Keratinocyte (primary cell): ENCODE measurements at places on chromosomes 3 and 15.

DNA sequence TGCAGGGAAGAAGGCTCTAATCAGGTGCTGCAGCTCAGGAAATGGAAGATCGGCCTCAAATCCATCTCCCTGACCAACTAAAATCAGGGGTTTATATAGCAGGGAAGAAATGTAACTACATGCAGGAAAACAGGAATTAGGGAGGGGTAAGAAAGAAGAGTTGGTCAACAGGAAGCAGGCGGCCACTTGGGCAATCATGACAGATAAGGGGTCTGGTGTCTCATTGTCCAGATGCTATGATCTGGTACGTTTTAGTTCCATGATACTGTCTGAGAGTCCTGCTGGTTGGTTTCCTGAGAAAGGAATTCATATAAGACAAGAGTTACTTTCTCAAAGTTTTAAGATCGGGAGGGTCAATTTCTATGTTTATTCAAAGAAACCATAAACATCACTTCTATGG lies 24.2 kb downstream of the KATNBL1 start:
- DNase-seq = no peak

DNA sequence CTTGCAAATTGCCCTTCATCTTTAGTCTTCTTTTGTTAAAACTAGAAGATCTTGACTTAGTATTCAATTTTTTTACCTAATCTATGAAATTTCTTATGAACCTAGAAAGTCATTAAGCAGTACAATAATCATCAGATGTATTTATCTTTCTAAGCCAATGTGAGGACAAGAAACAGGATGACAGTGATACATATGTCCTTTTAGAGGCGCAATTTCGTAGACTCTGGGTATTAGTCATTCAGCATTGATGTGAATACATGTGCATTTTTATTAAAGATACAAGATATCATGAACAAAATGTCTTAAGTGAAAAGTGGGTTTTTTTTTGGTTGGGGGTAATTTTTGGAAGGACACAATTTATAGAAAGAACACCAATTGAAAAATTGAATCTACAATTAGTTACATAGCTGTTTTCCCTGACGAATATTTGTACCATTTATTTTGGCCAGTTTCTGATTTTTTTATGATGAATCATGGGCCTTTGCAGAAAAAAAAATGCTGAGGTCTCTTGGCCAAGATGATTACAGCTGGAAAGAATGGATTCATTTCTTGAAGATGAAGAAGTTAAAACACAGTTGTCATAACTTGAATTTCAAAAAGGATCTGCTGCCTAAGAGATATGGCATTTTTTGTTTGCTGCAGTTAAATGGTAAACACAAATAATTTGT lies 48.9 kb upstream of the AGTR1 start:
- DNase-seq = no peak

DNA sequence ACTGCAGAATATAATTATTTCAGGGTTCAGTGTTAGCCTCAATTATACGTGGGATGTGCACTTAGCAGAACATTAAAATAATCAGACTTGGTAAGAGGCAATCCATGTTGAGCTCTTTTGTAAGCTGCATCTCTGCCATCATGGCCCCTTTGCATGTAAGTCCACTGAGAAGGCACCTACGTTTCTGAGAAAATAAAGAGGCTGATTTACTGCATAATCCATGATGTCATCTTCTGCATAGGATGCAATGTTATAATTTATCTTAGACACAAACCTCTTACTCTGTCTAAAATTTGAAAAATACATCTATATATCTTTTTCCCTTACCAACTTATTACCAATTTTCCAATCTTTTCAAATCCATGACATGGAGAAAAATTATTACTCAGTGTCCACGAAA lies 1294.7 kb downstream of the ZPLD1 start:
- DNase-seq = no peak

DNA sequence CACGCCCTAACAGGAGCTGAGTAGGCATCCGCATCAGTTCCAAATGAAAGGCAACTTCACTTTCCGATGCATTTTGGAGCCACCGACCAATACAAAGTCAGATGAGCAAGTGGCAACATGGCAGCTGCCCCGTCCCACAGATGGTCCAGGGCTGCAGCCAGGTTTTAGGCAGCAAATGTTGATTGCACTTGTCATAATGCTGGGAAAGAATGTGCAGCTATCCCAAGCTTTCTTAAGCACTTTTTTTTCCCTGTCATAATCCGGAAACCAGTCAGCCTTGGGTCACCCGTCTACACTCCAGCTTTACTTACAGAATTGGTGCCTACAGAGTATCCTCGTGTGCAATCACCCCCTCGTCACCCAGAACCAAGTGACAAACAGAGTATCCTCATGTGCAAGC lies 147.7 kb downstream of the CHSY1 start:
- DNase-seq = no peak

DNA sequence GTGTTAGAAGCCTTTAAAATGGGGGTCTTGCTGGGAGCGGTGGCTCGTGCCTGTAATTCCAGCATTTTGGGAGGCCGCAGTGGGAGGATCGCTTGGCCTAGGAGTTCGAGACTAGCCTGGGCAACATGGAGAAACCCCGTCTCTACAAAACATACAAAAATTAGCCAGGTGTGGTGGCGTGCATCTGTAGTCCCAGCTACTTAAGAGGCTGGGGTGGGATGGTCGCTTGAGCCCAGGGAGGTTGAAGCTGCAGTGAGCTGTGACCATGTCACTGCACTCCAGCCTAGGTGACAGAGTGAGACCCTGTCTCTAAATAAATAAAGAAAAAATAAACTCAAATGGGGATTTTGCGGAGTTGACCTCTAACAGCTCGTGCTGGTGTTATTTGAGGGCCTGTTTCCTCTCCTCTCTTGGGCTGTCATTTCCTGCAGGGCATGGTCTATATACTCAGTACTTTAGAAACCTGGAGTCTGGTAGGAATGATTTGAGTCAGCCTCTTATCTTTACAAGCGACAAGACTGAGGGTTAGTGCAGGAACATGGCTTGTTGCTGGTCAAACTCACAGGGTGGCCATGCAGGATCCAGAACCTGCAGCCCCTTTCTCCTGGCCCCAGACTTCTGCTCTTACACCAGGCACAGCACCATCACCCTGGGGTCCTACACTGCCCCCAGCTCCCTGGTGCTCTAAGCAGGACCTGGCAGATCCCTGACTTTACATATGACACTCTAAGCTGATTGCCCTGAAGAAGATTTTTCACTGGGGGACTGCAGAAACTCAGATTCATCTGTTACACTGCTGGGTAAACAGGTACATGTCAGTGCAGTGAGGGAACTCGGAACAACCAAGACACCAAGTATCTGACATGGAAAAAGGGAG lies 15.1 kb downstream of the EHD4 start:
- DNase-seq = no peak

- no peak for DNase-seq
These were observed 111.7 kb downstream of the XXYLT1 start for GRCh38 chr3:195159117-195159813.

DNA sequence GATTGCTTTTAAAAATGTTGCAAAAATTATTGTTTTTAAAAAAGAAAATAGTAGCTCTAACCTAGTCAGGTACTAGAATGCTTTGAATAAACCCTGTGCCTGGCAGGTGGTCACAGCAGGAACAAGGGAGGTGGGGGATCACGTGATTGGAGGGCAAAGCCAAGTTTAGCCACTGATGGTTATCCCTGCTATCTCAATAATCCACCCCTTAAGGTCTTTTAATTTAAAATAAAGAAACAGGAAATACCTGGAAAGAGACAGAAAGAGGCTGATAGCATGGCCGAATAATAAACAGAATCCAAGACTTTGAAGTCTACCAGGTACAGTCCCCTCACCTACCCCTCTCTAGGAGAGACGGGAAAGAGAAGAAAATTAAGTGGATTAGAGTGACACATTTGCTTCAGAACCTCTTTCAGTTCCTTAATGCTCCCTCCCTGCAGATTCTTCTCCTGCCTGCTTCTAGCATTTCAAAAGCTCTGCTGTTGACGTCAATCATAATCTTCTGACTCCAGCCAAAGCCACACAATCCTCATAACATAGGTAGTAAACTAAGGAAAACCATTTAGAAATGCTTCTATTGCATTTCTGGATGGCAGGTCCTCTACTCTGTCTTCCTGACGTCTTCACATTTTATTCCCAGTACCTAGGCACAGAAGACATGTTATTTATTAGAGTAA lies 303.4 kb upstream of the MME start:
- DNase-seq = no peak

GRCh38 chr3:50484722-50485121 lies 18.7 kb downstream of the CACNA2D2 start:
- DNase-seq = no peak

- DNase-seq = no peak
These were observed 47.3 kb upstream of the TCF12 start for GRCh38 chr15:56871185-56871584.

- no peak for DNase-seq
These were observed 80.1 kb downstream of the DNAH12 start for GRCh38 chr3:57464011-57464410.

- DNase-seq = no peak
These were observed 86.9 kb upstream of the RASGRP1 start for GRCh38 chr15:38651328-38652038.

- no peak for DNase-seq
These were observed 40.6 kb downstream of the ITPR1 start for GRCh38 chr3:4533489-4534443.

GRCh38 chr3:23258110-23258509 lies 55.0 kb downstream of the UBE2E2 start:
- no peak for DNase-seq

- no peak for DNase-seq
These were observed 196.2 kb upstream of the CFAP20DC start for GRCh38 chr3:59245859-59246501.

DNA sequence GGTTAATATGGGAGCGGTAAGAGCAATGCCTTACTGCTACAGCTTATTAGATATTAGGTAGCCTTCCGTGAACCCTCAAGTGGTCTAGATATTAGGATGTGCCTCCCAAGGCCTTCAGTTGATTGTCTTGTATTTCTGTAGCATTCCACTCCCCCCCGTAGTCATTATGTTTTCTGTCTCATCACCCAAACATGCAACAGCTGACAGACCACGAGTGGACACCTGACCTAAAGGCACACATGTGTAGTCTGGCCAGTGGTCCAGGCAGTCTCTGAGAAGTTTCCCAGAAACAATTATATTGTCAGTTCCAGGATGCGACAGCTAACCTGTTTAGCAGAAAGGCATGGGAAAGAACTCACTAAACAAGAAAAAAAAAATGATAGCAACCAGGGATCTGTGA lies 1000.9 kb downstream of the AGBL1 start:
- no peak for DNase-seq

DNA sequence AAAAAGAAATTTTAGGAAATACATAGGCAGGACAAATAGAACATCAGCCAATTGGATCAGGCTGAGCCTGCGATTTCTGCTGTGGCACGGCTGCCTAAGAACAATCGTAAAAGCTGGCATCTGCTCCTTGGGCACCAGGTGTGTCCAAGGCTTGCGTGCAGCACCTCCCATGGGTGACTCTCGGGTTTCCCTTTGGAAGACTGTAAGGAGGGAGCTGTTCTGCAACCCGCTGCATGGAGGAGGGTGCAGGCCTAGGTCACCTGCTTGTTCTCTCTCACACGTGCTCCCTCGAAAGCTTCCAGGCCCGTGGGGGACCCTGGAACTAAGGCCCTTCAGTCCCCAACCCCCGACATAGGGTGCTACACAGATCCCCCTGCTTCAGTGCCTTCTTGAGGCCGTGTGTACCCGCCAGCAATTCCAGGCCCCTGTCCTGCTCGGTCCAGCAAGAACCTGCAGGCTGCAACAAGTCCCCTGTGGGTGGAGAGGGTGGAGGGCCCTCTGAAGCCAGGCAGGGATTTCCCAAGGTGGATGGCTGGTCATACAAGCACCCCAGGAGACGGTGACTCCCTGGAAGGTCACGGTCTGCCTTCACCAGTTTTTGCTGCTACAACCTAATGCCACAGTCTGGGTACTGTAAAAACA lies 3.4 kb downstream of the GP9 start:
- no peak for DNase-seq

DNA sequence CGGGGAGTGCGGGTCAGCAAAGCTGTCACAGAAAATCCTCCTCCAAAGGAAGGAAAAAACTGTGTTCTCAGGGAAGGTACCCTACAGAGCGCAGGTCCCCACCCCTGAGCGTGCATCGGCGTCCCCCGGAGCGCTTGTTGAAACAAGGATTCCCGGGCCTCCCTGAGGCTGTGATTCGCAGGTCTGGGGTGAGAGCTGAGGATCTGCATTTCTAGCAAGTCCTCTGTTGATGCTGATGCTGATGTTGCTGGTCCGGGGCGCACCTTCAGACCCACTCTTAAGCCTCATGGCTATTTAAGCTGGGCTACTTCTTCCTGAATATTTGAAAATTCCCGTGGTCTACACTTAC lies 226.2 kb upstream of the IGF1R start:
- DNase-seq = no peak

- no peak for DNase-seq
These were observed 48.3 kb upstream of the THSD4 start for GRCh38 chr15:71066983-71067382.

DNA sequence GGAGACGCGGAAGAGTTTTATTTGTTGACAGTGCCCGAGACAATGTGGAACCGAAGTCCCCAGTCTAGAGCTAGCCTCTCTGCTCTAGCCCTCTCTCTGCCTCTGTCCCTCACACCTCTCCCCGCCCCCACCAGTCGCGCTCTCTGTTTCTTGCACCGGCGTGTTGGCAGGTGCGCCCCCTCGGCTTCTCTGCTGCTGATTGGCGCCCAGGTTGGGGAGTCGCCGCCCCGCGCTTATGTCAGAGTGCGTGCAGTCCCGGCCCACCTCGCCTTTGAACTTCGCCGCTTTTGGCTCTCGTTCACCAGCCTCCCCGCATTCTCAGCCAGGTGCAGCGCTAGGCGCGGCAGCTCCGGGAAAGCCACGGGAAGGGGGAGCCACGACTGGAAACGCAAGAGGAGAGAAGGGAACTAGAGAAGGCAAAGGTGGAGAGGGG lies at the start of gene SOX14:
TSS of gene SOX14 (plus strand) at position 315 of the 433 bp plus-strand sequence. CDS start 470 bp downstream, outside the sequence.
- no peak for DNase-seq

GRCh38 chr15:56948000-56948763 lies 29.7 kb downstream of the TCF12 start:
- no peak for DNase-seq
